Vein endothelial cell (primary cell): ENCODE measurements at places on chromosomes 2 and 18. TPM values are rescaled to one million over a fixed set of nuclear protein-coding genes. Genes with fewer than 3 reads are reported as not detected.

AKAIN1 gene
- not detected in 2 replicates for total RNA-seq

RPRM gene
- not detected in 2 replicates for total RNA-seq

NAT8 gene
- total RNA-seq, result not detected in 2 replicates

RAD51AP2 gene
- total RNA-seq, result not detected in 2 replicates

CRYGC gene
- total RNA-seq, result not detected in 2 replicates

POTEJ gene
- total RNA-seq, result 0.19 and 0.65 TPM in 2 replicates

CCDC85A gene
- total RNA-seq, result 6.2 and 15.1 TPM in 2 replicates

GDF7 gene
- total RNA-seq, result 2.5 and 11.8 TPM in 2 replicates

SPDYA gene
- 0.33 and 0.67 TPM in 2 replicates for total RNA-seq
